ENCODE measurements at places on chromosomes 5 and 9. TPM values are rescaled to one million over a fixed set of nuclear protein-coding genes. Genes with fewer than 3 reads are reported as not detected.

DNA sequence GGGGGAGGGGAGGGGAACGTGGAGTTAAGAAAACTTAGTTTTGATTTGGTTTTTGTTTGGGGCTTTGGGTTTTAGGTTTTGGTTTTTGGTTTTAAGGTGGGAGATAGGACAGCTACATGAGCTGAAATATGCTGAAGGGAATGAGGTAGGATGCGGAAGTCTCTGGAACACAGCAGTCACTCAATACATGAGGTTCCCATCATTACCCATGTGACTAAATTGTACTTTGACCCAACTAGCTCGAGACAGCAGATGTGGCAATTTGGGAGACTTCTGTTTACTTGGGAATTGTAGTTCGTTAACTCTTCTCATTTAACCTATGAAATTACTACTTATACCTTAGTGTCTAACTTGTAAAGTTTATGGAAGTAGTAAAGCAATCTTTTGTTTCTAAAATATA lies 124.2 kb downstream of the TLE1 start:
- DNase-seq, result no peak

DNA sequence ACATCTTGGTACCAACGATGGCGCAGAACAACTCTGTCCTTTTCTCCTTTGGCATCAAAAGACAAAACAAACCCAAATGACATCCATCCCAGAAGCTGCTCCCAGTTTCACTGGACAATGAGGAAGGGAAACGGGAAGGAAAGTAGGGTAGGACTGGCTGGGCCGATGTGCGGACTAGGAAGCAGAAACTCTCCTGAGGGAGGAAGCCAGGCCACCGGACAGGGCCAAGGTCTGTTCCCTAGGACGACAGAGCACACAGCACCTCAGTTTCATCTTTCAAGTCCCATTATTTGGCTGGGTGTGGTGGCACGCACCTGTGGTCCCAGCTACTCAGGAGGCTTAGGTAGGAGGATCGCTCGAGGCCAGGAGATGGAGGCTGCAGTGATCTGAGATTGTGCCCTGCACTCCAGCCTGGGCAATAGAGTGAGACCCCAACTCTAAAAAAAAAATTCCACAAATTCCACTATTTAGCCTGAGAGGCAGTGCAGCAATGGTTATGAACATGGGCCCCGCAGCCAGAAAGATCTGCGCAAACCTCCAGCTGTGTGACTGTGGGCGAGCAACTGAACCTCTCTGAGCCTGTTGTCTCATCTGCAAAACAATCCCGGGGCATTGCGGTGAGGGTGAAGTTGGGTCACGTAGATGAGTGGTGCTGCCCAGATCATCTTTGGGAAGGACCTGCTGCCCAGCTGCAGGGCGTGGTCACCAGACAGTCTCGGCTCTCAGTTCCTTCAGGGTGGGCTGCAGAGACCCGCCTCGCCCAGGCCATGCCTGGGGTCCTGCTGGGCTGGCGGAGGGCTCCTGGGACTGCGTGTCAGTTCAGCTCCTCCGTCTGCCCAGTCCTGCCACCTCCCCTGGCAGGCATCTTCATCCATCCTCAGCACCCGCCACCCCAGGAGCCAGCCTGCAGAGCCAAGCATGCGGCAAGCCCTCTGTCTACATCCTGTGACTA lies 101.2 kb upstream of the RAPGEF1 start:
- no peak for DNase-seq

DNA sequence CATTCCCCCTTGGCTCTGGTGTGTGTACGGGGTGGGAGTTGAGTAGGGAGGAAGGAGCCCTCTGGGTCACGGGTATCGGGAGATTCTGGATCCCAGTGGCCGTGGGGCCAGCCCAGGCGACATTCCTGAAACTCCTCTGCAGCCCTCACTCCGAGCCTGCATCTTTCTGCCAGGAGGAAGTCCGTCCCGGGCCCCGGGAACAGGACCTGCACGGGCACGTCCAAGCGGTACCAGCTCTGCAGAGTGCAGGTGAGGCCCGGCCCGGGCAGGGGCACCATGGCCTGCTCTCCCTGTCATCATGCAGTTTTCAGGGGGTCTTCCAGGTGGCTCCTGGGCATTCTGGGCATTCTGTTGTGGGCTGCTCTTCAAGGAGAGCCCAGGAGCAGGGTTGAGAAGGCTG lies 3.7 kb downstream of the ADAMTSL2 start:
- no peak for DNase-seq

GRCh38 chr5:135511761-135512575 lies 23.8 kb downstream of the NEUROG1 start:
- no peak for DNase-seq

- DNase-seq, result no peak
Measured at GRCh38 chr9:84303061-84303460, 37.5 kb downstream of the SLC28A3 start.

DNA sequence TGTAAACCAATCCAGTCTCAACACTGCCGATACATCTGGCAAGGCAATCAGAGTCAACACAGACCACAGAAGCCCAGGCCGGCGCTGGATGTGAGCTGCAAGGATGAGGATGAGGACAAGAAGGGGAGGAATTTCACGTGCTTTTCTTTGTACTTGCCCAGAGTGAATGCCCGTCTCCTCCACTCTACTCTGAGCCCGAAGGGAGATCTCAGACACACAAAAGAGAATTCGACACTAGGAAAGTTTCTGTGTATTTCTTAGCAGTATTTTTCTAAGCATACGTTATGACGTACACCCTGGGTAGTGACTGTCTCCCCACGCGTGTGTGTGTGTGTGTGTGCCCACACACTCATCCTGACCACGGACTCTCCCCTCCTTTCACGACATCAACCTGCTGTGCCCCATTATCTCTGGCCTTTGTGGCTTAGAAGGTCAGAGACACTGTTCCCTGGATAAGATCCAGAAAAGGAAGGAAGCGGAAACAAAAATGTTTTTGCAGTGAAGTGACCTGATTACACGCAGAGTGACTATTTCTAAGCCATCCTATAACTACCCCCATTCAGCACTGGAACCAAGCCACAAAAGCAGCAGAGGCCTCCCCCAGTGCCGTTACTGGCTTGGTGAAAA lies 227.3 kb upstream of the DAPK1 start:
- DNase-seq, result no peak

DNA sequence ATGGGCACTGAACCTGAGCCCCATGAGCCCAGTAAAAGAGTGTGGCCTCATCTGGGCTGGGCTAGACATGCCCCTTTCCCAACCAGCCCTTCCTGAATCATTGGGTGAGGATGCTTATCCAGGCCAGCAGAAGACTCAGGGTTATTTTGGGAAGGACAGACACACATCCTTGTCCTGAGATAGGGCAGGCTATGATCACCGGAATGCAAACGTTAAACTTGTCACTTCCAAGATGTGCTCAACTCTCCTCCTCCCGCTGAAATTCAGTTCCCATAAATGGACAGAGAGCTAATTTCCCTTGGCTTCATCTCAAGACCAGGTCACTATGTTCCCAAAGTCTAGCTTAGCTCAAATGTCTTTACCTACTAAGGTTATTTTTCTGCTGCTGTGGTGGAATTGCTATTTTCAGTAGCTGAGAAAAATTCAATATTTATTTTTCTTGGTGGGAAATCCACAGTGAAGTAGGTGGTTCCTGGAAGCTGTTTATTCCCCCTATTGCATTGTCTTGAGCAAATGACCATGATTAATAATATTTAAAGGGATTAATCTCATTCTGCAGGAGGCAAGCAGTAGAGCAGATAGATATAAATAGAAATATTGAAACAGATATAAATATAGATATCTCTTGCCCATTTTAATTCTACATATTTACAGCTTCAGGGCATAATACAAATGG lies 70.0 kb downstream of the NXNL2 start:
- no peak for DNase-seq

- DNase-seq, result peak; percentile 50
Measured at GRCh38 chr9:111803924-111804323, 9.2 kb upstream of the SHOC1 start.

- DNase-seq, result no peak
Measured at GRCh38 chr9:135166565-135166964, 79.1 kb downstream of the OLFM1 start.

DNA sequence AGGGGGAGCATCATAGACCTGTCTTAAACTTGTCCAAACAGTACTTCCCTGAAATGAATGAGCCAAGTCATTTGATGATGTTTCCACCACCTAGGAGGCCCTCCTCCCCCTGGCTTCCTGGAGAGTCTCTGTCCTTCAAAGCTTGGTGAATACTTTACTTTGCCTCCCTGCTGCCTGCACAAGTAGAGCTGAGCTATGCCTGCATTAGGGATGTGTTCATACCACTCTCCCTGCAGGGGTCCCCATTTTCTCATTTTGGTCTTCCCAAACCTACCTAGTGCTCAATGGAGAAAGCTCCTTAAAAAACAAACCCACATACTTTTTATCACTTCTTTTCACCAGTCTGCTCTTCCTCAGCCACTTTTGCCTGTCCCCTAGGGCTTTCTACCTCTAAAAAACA lies 7.7 kb downstream of the CCNI2 start:
- no peak for DNase-seq

GRCh38 chr9:24245988-24246387 lies 299.7 kb downstream of the IZUMO3 start:
- no peak for DNase-seq

GRCh38 chr9:130119519-130120298 lies 52.5 kb upstream of the NCS1 start:
- DNase-seq, result no peak

DNA sequence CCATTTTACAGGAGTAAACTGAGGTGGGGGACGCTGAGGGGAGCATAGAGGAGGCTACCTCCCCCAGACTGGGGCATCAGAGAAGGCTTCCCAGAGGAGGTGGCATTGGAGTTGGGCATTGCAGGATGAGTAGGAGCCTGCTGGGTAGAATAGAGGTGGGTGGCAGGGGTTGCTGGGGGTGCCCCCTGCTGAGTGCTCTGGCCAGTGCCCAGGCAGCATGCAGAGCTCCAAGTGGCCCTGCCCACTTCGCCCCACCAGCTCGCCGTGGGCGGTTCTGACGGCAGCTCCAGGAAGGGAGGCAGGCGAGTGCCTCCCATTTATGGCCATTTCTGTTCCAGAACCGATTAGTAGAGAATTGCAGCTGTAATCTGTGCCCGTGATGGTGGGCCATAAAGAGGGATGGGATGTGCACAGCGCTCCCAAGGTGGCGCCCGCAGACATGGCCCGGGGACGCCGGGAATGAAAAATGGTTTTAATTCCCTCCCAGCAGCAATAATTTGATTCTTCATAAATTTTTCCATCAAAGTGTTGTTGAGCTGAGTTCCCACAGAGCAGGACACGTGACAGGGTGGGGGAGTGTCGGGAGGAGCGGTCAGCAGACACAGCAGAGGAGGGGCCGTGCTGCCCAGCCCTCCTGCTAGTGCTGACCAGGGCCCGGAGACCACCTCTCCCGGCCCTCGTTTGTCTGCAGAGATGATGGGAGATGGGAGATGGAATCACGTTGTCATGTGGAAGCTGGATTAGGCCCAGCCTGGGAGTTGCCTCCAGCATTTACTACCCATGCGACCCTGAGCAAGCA lies 75.5 kb downstream of the LMX1B start:
- no peak for DNase-seq

DNA sequence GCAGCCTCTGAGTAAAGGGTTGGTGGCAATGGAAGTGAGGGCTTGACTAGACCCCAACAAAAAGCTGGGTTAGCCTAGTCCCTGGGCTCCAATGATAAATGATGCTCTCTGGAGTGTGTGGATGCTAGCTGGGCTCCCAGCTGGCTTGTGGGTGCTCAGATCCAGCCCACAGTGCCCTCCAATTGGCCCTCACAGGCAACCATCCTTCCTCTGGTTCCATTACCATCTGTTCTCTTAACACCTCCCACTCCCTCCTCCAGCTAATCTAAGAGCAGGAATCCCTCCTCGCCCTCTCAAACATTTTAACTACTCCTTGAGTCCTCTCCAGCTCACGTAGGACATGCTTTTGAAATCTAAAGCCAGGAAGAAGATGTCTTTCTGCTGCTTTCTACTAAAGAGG lies 25.2 kb upstream of the FRMD3 start:
- no peak for DNase-seq

DNA sequence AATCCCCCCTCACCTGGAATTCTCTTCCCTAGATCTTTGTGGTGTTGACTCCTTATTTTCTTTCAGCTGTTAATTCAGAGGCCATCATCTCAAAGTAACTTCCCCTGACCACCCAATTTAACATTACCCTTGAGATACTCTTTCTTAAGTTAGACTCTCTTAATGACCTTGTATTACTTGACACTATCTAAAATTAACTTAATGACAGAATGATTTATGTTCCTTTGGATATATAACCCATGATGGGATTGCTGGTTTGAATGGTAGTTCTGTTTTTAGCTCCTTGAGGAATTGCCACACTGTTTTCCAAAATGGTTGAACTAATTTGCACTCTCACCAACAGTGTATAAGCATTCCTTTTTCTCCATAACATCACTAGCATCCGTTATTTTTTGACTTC lies 298.0 kb downstream of the NNT start:
- DNase-seq, result no peak

DNA sequence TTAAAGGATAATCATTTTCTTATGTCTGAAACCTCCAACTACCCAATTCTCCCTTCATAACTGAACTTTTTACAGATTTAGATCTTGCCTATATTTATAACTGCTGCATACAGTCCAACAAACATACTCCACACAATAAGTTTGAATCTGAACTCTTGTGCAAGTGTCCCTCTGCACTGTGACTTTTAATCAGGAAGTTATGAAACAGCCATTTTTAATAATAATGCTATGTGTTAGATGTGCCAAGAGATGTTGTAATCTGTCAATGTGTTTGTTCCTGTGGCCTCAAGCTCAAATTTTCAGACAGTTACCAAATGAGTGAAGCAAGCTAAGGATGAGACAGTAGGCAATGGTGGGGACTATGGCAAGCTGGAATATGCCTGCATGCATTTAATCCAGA lies 57.6 kb upstream of the MTAP start:
- no peak for DNase-seq

DNA sequence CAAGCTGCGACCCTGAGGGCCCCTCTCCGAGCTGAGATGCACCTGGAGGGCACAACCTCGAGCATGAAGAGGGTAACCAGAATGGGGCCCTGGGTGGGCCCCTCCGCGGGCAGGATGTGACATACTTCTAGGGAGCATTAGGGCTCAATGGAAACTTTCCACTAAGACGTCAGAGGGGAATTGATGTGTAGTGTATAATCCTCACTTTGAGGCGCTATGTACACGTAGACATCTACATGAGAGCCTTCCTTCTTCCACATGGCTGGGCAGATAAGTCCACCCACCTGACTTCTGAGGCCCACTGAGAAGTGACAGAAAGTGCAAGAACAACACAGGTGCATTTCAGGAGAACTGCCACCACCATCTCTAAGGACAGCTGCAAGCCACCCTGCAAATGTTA lies 61.0 kb downstream of the DAP start:
- DNase-seq, result no peak

DNA sequence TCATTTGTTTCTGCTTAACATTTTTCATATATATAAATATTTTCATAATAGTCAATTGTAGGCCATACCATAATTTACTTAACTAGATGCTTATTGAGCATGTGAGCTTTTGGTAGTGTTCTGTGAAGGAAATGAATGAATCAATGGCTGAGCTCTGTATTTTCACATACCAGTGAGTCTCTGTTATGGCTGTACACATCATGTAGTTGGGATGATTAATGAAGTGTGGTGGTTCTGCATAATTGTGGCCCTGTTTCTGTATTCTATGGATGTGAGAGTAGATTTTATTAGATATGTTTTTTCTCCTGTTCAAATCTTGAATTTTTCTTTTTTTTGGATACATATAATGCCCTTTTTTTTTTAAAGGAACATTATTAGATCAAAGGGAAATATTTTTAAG lies 56.2 kb downstream of the CTNNA1 start:
- no peak for DNase-seq

TXNDC8 gene
- total RNA-seq, result not detected

FGF1 gene
- not detected for total RNA-seq

MARCOL gene
- total RNA-seq, result not detected

ERBIN gene
- total RNA-seq, result 114 TPM

GABRA1 gene
- total RNA-seq, result not detected

CDH9 gene
- not detected for total RNA-seq

GRM6 gene
- total RNA-seq, result not detected

MARCHF3 gene
- total RNA-seq, result 15.2 TPM
